HFFc6 (cell line): ENCODE measurements at places on chromosomes 2 and 18. TPM values are rescaled to one million over a fixed set of nuclear protein-coding genes. Genes with fewer than 3 reads are reported as not detected.

DNA sequence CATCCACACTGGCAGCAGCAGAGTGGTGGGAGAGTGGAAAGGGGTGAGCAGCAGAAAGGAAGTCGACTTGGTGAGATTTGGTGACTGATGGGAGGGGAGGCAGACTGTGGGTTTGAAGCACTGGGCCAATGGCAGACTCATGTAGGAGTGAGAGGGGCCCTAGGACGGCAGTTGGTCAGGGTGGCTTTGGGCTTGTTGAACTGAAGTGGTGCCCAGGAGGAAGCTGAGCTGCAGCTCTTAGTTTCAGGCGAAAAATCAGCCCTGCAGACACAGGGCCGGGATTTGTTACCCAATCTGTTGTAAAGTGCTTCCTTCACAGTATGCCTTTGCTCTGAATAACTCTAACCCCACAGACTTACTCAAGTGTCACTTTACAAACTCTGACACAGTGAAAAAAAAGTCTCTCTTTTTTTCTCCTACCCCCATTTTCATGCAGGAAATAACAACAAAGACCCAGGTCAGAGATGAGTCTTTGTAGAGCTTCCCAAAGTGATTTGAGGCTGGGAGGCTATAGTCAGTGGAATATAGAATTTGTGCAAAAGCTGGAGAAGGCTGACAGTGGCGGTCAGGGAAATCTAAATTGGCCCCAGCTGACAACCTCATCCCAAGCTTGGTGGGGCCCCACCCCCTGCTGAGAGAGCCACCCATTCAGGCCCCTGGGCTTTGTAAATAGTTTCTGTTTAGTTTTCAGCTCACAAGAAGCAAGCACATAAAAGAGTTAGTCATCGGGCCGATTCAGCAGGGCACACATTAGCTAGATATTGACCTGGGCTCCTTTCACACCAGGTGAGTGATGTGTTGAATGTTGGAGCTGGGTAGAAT lies 226.9 kb downstream of the VAPA start:
- H3K4me3 ChIP-seq: peak overlapping the region; percentile 78
- peaks cover 58% of the 10 kb centered on the region for H3K4me1 ChIP-seq
- peaks cover 2% of the 10 kb centered on the region; the same call in 1 of the 2 replicates for H3K27me3 ChIP-seq
- H3K36me3 ChIP-seq: no peaks in the 10 kb centered on the region

DNA sequence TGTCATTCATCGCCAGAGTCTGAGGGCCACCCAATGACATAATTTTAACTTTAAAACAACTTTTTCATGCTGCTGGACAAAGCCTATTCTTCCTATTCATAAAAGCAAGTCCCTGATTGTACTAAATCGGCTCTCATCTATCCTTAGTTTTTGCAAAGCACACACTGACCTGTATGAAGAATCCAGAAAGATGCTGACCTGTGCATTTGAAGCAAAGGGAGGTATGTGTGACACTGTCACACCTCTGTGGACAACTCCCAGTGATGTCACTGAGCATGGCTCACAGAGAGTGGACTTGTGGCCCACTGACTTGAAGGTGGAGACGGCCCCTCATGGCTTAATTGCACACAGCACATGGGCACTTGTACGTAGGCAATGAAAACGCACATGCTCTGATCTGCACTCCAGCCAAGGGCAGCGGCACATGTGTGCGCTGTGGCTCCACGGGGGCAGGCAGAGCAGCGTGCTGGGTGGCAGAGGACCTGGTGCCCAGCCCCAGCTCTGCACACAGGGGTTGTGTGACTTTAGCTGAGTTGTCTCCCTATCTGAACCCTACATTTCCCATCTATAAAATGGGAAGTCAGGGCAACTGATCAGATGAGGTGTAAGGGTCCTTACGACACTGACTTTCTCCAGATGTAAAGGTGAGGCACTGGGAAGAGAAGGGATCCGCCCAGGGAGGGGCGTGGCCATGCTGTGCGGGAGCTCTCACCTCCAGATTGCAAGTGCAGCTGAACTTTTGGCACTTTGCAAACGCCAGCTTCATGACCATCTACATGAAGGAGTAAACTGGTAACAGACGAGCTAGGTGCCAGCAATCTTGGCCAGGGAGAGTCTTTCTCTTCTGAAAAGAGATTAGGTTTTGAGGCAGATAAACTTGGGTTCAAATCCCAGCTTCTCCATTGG lies 14.3 kb upstream of the ODC1 start:
- no peak for DNase-seq
- H3K4me1 ChIP-seq: peaks cover 9% of the 10 kb centered on the region
- peaks cover 22% of the 10 kb centered on the region for H3K27me3 ChIP-seq
- H3K36me3 ChIP-seq: no peaks in the 10 kb centered on the region
- no peak overlapping the region for H3K27ac ChIP-seq

The C2orf80 gene
- not detected in 3 replicates for total RNA-seq

The AFF3 gene
- 0.60 to 5.6 TPM (median 0.80 TPM) in 3 replicates for total RNA-seq

DNA sequence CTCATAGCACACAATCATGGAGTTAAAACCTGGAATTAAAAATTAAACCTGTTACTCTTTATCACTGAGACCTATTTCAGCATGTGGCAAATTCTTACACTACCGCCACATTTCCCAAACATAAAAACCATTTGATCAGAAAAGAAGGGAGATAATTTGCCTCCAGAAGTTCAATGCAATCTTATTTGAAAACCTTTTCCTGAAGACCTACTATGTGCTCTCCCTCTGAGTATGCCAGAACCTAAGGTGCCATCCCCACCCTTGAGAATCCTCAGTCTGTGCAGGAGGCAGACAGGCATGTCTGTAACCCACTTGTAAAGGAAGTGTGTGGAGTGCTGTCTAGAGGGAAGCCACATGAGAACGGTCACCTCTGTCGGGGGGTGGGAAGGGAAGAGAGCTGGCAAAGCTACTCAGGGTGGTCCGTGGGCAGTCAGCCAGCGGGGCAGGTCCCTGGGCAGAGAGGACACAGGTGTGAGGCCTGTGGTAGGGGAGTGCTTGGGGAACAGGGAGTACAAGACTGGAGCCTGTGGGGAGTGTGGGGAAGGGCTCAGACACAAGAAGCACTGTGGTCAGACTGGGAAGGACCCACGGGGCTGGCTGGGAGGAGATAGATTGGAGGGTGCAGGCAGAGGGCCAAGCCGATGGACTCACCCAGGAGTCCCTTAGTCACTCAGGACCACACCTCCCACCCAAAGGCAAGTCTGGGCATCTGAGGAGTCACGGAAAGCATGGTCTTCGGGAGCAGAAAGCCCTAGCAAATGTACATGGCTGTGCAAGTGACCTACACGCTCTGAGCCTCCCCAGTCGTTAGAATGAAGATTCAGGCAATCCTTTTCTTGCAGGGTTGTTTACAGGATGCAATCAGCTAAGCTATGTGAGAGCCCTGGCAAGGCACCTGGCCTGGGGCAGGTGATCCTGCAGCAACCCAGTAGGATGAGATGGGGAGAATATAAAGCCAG lies 22.8 kb downstream of the CRACDL start:
- no peak overlapping the region for H3K4me3 ChIP-seq
- H3K4me1 ChIP-seq: peaks cover 77% of the 10 kb centered on the region
- H3K36me3 ChIP-seq: no peaks in the 10 kb centered on the region
- peaks cover 3% of the 10 kb centered on the region for H3K27me3 ChIP-seq

DNA sequence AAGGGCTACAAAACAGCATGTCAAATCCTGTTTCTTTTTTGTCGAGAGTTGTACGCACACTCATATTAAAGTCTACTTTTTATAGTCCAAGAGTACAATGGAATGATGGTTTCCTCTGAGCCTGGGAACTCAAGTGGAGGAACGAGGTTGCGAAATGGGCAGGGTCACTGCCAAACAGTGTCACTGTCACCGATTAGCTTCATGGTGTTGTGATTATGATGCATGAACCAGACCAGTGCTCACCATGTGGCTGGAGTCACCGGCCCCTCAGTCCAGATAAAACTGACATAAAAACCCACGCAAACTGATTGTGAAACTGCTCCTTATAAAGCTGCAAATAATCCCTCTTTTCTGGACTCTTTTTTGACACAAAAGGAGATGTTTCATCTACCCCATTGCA lies 122.0 kb downstream of the COPS8 start:
- H3K4me3 ChIP-seq: peak overlapping the region; percentile 67
- peaks cover 2% of the 10 kb centered on the region; the same call in 1 of the 2 replicates for H3K27me3 ChIP-seq
- H3K27ac ChIP-seq: peak overlapping the region; percentile 82
- DNase-seq: peak; percentile 50
- H3K36me3 ChIP-seq: no peaks in the 10 kb centered on the region; the same call in 1 of the 2 replicates
- H3K4me1 ChIP-seq: peaks cover 60% of the 10 kb centered on the region

The FBLN7 gene
- total RNA-seq: 1.7 and 7.2 TPM in 2 replicates

DNA sequence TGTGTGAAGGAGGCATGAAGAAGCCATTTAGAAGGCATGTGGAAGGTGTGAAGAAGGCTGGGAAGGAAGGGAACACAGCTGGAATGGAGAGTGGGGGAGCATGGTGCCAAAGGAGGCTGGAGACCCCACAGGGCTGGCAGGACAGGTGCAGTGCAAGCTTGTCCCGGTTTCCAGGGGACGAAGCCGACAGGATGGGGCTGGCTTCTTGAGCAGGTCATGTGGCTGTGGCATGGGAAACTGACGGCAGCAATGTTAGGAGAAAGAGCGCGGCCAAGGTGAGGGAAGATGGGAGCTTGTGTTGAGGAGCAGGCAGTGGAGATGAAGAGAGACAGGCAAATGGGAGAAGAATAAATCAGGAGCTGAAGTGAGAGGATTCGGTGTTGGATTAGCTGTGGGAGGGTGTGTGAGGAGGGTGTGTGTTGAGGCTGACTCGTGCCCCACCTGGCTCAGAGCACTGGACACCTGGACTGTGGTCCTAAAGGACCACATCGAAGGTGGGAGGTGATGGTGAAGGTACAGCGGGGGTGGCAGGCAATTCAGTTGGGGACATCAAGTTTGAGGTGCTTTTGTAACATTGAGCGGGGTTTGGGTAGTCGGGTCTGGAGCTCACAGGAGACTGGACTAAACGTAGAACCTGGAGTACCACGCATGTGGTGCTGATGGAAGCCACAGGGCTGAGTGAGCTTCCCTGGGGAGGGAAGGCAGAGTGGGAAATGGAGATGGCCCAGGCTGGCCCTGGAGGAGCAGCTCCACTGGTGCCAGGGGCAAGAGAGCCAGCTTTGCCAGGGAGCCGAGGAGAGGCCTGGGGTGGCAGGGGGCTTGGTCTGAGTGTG lies 165.6 kb upstream of the HDAC4 start:
- H3K4me1 ChIP-seq: no peaks in the 10 kb centered on the region
- H3K27me3 ChIP-seq: peaks cover 7% of the 10 kb centered on the region; the same call in 1 of the 2 replicates
- no peak overlapping the region for H3K27ac ChIP-seq

The GTF2A1L gene
- total RNA-seq: not detected in 3 replicates

The MTHFD2 gene
- 86.1 to 111 TPM (median 104 TPM) in 3 replicates for total RNA-seq

- H3K27ac ChIP-seq: no peak overlapping the region
- peaks cover 15% of the 10 kb centered on the region for H3K4me1 ChIP-seq
- H3K27me3 ChIP-seq: peaks cover 24% of the 10 kb centered on the region
- H3K4me3 ChIP-seq: no peak overlapping the region
Measured at GRCh38 chr2:106995556-106995955, 109.6 kb upstream of the ST6GAL2 start.

The CDH20 gene
- not detected in 3 replicates for total RNA-seq

DNA sequence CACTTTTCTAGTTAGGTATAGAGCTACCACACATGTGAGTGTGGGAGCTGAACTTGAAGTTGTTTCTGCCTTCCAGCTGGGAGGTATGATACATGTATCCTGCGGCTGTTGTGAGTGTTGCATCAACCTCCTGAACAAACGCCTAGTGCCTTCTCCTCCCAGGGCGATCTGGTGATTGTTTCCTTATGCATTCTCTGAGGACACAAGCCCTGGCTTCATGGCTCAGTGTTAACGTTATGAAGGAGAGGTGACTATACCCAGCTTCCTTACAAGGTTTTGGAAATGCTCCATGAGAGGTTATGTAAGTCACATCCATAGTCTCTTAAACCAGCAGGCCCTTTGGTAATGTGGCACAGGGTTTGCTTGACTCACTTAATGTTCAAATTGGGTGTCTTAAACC lies 64.9 kb downstream of the SPRED2 start:
- H3K4me3 ChIP-seq: peak overlapping the region; percentile 85
- H3K27ac ChIP-seq: peak overlapping the region; percentile 95
- peak; percentile 98 for DNase-seq

The ALK gene
- not detected in 2 replicates for total RNA-seq

The ST6GAL2 gene
- 0.30 to 0.41 TPM in 2 of 3 replicates, not detected in the other for total RNA-seq

The NDUFS1 gene
- total RNA-seq: 85.0 and 89.8 TPM in 2 replicates

GRCh38 chr2:204753841-204754240 lies 208.6 kb downstream of the PARD3B start:
- H3K27me3 ChIP-seq: no peaks in the 10 kb centered on the region; the same call in 1 of the 2 replicates
- H3K4me1 ChIP-seq: peaks cover 16% of the 10 kb centered on the region
- no peak overlapping the region for H3K4me3 ChIP-seq
- no peaks in the 10 kb centered on the region for H3K36me3 ChIP-seq
- DNase-seq: no peak
- no peak overlapping the region for H3K27ac ChIP-seq

The NCKAP5 gene
- total RNA-seq: 0.27 to 4.1 TPM (median 0.31 TPM) in 3 replicates

- no peak for DNase-seq
- H3K36me3 ChIP-seq: no peaks in the 10 kb centered on the region; the same call in 1 of the 2 replicates
- peaks cover 54% of the 10 kb centered on the region for H3K4me1 ChIP-seq
- H3K4me3 ChIP-seq: no peak overlapping the region
- H3K27ac ChIP-seq: 0 out of 2 replicates have a peak overlapping the region, but pooled peaks have one; percentile 30
Measured at GRCh38 chr2:160465002-160465401, 28.6 kb downstream of the RBMS1 start.

The CTAGE1 gene
- 0.10 to 0.13 TPM (median 0.12 TPM) in 3 replicates for total RNA-seq

The G6PC2 gene
- total RNA-seq: not detected in 3 replicates

The AMER3 gene
- not detected in 2 replicates for total RNA-seq

The LINC00305 gene
- total RNA-seq: not detected in 3 replicates

The RAX gene
- not detected in 3 replicates for total RNA-seq

- no peak overlapping the region for H3K4me3 ChIP-seq
- DNase-seq: no peak
- peaks cover 12% of the 10 kb centered on the region for H3K4me1 ChIP-seq
- H3K27me3 ChIP-seq: no peaks in the 10 kb centered on the region
- no peak overlapping the region for H3K27ac ChIP-seq
- H3K36me3 ChIP-seq: peaks cover 11% of the 10 kb centered on the region
Measured at GRCh38 chr2:164697688-164698461, 76.6 kb upstream of the GRB14 start.

DNA sequence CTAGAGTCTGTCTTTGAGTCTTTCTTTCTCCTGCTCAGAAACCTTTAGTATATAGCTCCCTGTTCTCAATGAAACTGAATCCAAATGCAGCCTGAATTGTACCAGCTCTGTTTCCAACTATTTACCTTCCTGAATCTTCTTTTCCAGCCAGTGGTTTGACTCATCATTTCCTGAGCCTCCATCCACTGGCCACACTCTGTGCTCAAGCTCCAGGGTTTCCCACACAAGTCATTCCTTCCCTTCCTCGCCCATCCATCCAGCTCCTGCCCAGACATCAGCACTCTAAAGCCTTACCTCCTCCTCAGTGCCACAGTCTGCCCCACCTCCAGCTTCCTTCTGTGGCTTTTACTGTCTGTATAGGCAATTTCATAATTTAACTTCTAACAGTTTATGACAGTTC lies 233.6 kb upstream of the RASGRP3 start:
- peaks cover 44% of the 10 kb centered on the region for H3K36me3 ChIP-seq
- peak; percentile 53 for DNase-seq
- H3K4me3 ChIP-seq: no peak overlapping the region
- peaks cover 43% of the 10 kb centered on the region for H3K4me1 ChIP-seq
- H3K27ac ChIP-seq: no peak overlapping the region
- H3K27me3 ChIP-seq: peaks cover 2% of the 10 kb centered on the region; the same call in 1 of the 2 replicates

- H3K27me3 ChIP-seq: peaks cover 72% of the 10 kb centered on the region
- H3K4me3 ChIP-seq: peak within 1 kb of the TSS; percentile 69
- no peak for DNase-seq
- peaks cover 12% of the 10 kb centered on the region for H3K4me1 ChIP-seq
- H3K27ac ChIP-seq: no peak within 1 kb of the TSS
Measured at GRCh38 chr2:174334781-174335251, at the start of gene SP9. Gene SP9 (plus strand): TSS chr2:174334954. CDS start chr2:174335093, 139 bp downstream.

GRCh38 chr18:55113800-55114199 lies 154.5 kb upstream of the CCDC68 start:
- no peaks in the 10 kb centered on the region for H3K36me3 ChIP-seq
- DNase-seq: no peak
- H3K27ac ChIP-seq: no peak overlapping the region
- no peak overlapping the region for H3K4me3 ChIP-seq
